Mucosa of gallbladder (tissue), 1 donor: ENCODE measurements at places on chromosomes 5 and 9. TPM values are rescaled to one million over a fixed set of nuclear protein-coding genes. Genes with fewer than 3 reads are reported as not detected.

DNA sequence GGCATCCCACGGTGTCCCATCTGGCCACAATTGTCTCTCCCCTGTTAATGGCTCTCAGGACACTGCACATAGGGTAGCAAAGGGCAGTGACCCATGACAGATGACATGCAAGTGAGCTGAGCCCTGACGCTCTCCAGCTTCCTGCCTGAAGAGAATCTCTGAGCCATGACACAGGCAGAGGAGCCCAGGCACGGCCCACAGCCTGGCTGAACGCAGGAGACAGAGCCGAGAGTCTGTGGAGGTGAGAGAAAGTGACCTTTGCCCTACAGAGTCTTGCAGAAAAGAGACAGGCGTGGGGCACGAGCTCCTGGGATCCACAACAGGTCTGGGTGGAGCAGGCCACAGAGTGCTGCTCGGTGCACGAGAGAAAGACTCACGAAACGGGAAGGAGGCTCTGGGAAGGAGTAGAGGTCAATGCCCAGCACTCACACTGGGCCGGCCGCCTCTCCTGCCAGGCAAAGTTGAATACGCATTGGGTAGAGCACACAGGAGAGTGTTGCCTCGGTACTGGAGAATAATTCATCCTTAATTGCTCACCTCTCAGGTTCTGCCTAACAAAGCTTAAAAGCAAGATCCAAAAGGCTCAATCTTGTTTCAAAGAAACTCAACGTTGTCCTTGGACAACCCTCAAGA, 90.3 kb downstream of the MRPL36 start:
- DNase-seq = no peak

DNA sequence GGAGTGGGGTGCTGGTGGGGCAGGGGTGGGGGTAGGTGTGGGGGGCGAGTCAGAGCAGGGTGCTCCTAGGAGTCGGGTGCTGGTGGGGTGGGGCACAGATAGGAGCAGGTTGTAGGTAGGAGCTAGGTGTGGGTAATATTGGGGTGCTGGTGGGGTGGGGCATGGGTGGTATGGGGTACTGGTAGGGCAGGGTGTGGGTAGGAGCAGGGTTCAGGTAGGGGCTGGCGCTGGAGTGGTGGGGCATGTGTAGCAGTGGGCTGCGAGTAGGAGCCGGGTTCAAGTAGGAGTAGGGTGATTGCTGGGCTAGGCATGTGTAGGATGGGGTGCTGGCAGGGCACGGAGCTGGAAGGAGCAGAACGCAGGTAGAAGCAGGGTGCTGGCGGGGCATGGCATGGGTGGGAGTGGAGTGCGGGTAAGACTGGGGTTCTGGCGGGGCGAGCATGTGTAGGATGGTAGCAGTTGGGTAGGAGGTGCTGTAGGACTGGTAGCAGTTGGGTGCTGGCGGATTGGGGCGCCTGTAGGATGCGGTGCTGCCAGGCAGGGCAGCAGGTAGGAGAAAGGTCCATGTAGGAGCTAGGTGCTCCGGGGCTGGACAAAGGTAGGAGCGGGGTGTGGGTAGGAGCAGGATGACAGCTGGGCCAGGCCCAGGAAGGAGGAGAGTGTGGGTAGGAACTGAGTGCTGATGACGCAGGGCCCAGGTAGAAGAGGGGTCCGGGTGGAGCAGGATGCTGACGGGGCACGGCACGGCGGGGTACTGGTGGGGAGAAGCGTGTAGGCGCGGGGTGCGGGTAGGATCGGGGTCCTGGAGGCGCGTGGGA, 105.5 kb upstream of the SIMC1 start:
- no peak for DNase-seq

GRCh38 chr9:21432672-21433425, 7.4 kb upstream of the IFNA1 start:
- DNase-seq = no peak

DNA sequence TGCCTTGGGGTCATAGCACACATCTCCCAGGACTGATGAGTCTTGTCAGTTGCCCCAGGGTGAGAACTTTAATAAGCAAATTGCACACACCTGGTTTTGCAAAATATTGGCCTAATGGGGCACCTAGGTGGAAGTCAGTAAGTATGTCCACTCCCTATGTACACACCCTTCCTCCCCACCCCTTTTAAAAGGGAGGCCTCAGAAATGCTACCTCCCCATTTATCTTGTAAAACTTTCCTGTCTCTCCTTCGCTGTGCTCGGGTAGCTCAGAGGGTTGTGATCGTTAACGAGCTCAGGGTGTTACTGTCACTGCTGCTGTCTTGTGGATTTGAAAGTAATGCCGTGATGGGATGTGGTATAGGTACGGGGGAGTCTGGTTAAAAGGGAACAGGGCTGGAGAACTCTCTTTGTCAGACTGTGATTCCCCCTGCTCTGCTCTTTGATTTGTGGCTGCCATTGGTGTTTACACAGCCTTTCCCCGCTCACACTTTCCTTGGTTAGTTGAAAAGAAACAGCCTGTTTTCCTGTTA, 26.2 kb downstream of the ZNF462 start:
- DNase-seq = no peak

DNA sequence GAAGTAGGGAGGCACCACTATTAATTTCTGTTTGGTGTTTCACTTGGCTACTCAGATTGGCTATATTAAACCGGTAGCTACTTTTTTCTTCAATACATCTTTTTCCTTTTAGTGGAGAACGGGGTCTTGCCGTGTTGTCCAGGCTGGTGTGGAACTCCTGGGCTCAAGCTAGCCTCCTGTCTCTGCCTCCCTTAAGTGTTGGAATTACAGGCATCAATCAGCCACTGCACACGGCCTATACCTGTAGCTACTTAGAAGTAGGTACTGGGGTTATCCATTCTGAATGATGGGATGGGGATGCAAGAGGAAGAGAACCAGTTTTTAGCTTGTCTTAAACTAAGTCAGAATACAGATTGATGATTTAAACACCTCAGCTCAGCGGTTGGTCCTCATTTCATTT, 1.7 kb downstream of the UBE2D2 start:
- DNase-seq = no peak

- peak; percentile 24 for DNase-seq
Measured at GRCh38 chr9:97788763-97789663, 64.0 kb upstream of the FOXE1 start.

DNA sequence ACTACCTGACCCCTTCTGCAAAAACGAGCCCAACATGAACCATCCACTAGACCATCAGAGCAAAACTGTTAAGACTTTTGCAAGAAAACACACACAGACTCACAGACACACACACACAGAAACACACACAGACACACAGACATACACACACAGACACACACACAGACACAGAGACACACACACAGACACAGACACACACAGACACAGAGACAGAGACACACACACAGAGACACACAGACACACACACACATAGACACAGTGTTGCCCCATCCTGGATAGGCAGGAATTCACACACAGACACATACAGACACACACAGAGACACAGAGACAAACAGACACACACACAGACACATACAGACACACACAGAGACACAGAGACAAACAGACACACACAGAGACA, 52.5 kb downstream of the NACC2 start:
- no peak for DNase-seq

- DNase-seq = no peak
Measured at GRCh38 chr9:99345942-99346341, 123.9 kb downstream of the SEC61B start.

GRCh38 chr9:36214571-36214970, 23.9 kb downstream of the CLTA start:
- DNase-seq = no peak

- no peak for DNase-seq
Measured at GRCh38 chr5:176519810-176520720, 17.1 kb downstream of the RNF44 start.

- no peak for DNase-seq
Measured at GRCh38 chr5:112738191-112738560, 491 bp downstream of the APC start.

GRCh38 chr5:126969548-126969947, 60.8 kb downstream of the MARCHF3 start:
- no peak for DNase-seq

DNA sequence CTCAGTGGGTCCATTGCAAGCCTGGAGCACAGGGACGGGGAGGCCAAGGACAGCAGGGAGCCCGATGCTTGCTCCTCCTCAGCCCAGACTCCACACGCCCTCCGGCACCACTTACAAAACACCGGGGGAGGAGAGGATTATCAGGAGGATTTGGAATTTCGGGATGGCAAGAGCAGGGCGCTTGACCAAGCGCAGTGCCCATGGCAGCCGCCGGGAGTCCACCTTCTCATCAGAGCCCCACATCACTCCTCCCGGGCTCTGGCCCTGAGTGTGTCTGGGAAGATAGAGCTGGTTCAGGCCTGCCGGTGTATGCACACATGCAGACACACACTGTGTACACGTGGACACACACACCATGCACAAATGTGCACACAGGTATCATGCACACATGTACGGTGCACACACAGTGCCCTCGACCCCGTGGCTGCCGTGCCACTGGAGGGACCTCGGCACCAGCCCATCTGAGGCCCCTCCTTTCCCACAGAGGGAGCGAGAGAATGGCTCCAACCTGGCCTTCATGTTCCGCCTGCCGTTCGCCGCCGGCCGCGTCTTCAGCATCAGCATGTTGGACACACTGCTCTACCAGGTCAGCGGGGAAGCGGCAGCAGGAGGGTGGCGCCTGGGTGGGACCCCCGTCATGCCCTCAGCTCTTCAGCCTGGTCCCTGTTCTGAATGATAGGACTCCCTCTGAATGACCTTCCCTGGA, 81.7 kb downstream of the KCNT1 start:
- no peak for DNase-seq

GRCh38 chr9:97640325-97640724, 6.7 kb downstream of the NCBP1 start:
- DNase-seq = no peak

GRCh38 chr5:134772461-134773125, 14.0 kb downstream of the DDX46 start:
- no peak for DNase-seq

DNA sequence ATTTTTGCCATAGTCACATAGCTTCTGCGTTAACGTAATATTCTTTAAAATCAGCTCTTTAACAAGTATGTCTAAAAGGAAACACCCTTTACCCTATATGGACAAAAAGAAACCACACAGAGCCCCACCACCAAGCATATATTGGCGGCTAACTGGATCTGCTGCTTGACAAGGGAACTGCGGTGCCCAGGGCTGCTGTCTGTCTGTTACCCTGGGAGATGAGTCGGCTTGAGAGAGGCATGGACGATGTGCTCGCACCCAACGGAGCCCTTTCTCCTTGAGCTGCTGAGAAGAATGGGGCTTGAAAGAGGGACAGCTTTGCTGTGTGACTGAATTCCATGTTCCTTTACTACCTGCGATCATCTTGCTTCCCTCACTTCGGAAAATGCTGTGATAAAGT, 158.6 kb upstream of the SHB start:
- no peak for DNase-seq

GRCh38 chr5:134502259-134502658, 23.2 kb upstream of the JADE2 start:
- DNase-seq = no peak

DNA sequence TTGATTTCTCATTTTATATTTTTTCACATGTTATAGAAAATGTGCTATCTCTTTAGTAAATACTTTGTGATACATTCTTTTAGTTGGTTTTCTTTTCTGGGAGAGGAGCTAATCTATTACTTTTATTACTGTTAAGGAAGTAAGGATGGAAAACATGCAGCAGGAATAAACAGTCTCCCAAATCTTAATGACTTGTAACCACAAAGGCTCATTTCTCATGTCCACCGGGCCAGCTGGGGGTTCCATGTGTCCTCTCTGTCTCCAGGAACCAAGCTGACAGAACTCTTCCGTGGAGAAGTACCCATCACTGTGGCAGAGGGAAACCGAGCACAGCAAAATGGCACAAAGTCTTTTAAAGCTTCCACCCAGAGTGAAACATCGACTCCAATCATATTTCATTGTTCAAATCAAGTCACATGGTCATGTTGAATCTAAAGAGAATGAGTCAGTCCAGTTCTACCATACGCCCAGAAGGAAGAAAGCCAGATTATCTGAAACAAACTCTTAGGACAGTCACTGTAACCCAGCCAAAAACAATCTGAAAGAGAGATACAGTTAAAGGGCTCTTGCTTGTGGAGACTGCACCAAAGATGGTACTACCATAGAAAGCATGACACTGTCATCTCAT, 97.1 kb upstream of the CDH6 start:
- no peak for DNase-seq

- peak; percentile 47 for DNase-seq
Measured at GRCh38 chr9:129182625-129183494, 4.8 kb upstream of the IER5L start.

- DNase-seq = no peak
Measured at GRCh38 chr5:123199527-123199926, 110.5 kb downstream of the PRDM6 start.

DNA sequence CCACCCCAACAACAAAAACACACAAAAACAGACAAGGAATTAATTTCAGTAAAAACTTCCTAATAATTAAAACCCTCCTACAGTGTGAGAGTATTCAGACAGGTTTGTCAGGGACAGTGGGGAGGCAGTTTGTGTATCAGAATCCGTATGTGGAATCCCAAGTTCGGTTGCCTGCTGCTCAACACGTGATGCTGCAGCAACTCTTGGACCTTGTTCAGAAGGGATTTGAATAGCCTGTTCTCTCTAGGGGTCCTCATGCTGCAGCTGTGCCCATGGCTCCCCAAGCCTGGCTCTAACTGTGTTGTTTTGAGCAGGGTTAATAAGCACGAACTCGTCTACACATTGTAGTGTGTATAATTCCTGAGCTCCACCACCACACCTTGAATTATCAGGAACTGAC, 28.7 kb downstream of the TLE4 start:
- no peak for DNase-seq

DNA sequence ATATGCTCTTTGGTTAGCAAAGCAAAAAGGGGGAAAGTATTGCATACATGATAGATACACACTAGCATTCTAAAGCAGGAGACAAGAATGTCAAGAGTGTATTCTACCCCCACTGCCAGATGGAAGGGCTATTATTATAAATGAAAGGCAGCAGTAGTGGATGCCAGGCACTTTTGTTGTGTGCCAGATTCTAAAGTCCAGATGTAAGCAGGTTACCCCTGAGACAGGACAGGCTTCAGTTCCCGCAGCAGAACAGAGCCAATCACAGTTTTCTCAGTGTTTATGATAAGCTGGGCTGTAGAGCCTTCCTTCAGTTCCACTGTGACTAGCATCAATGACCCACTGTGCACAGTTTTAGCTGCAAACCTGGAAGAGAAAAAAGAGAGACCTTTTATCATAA, 226.6 kb upstream of the TBCA start:
- DNase-seq = no peak

Gene GNG10
- 26.0 TPM for total RNA-seq

Gene INSYN2B
- total RNA-seq = 0.46 TPM

Gene IFNA21
- total RNA-seq = not detected

Gene MAP1B
- total RNA-seq = 81.3 TPM

Gene EGFL7
- 62.2 TPM for total RNA-seq

Gene PALM2AKAP2
- total RNA-seq = 10.1 TPM

Gene SH3RF2
- 106 TPM for total RNA-seq

Gene SH3GL2
- total RNA-seq = 0.17 TPM
